Ovary (tissue), 10 donors: ENCODE measurements at places on chromosomes 2 and 18.
A peak's percentile ranks its signal among the peaks of the same experiment; 100 is the strongest.

- no peak for DNase-seq
Observed at GRCh38 chr2:236941551-236941950, 144.1 kb upstream of the COPS8 start.

- no peak for DNase-seq
Observed at GRCh38 chr2:219111375-219112061, 49.1 kb downstream of the NHEJ1 start.

DNA sequence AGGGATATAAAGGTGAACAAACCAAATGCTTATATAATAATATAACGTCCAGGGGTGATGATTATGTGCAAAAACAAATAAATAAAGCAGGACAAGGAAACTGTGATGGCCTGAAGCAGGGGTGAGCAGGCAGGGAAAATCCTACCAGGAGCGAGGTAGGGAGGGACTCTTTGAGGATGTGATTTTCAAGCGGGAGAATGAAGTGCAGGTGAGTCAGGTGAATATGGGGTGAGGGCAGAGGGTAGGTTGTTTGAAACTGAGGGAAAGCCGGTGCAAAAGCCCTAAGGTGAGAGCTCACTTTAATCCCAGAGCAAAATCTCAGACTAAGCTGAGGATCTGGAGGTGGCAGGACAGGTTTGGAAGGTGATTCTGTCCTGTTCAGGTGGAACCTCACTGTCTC is 40.7 kb downstream of the CYP26B1 start:
- no peak for DNase-seq

DNA sequence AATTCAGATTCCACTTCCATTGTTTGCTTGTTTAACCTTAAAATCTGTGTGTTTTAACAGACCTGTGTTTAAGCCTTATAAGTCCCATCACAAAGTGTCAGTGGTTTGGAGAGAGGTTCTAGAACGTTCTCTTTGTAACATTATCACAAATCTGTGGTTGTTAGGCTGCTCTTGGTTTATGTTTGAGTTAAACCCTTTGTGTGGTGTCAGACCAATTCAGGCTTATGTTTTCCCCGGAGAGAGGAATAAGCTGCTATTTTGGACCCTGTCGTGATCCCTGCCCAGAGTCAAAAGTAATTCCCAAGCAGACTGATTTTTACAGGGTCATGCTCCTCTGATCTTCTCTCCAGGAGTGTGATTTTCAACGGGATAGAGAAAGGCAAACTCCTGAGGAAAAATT is 43.8 kb upstream of the LTBP1 start:
- no peak for DNase-seq

DNA sequence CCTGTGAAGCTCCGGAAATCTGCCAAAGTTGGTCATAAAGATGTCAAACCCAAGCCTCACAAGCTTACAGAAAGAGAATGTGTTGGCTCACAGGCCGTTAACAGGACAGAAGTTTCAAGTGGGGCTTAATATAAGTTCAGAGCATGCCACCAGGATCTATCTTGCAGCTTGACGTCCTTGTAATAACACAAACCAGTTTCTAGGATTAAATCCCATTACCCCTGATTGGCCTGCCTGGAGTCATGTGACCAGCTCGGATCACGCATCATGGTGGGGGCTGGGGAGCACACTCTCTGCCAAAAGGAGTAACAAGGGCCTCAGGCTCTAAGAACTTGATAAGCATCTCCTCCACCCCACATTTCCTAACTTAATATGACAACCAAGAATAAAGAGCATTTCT is 38.9 kb upstream of the SCG2 start:
- DNase-seq: no peak

GRCh38 chr2:148253685-148254084 is 232.8 kb downstream of the MBD5 start:
- DNase-seq: no peak

DNA sequence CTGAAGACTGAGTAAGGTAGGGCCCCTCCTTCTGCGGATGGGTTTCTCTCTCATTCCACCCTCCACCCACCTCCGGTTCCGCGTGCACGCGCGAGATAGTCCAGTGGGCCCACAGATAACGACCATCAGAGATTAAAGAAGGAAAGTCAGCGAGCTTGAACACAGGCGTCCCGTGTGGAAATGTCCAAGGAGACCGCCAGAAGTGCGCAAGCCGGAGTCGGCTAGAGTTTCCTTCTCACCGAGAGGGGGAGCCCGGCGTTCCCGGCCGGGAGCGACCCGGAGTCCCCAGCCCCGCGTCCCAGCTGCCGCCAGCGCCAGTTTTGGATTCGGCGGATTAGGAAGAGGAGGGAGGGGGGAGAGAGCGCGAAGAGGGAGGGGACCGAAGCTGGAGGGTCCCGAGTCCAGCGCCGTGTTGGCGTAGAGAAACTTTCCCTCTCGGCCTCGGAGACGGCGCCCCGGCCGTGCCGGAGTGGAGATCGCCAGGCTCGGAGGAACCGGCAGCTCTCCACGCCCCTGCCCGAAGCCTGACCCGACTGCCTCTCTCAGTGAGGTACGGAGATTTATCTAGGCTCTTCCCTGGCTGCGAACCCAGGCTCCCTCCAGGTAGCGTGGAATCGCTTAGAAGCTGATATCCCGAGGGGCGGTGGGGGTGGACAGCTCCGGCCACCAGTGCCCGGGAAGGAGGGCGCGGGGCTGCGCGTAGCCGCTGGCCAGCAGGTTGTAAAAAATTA is at the start of gene GULP1:
GULP1 (plus strand) TSS at position 258 of the 731 bp plus-strand sequence. CDS start 185,829 bp downstream, outside the sequence.
- peak; percentile 87 for DNase-seq

DNA sequence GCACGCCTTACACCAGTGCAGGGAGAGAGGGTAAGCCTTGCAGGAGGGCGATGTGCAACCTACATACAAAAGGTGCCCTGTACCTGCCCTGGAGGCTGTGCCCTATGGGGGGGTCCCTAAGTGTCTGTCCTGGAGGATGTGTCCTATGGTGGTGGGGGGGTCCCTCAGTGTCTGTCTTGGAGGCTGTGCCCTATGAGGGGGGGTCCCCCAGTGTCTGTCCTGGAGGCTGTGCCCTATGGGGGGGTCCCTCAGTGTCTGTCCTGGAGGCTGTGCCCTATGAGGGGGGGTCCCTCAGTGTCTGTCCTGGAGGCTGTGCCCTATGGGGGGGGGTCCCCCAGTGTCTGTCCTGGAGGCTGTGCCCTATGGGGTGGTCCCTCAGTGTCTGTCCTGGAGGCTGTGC is 216.6 kb downstream of the HDAC4 start:
- DNase-seq: no peak

- DNase-seq: no peak
Observed at GRCh38 chr2:187477051-187477450, 29.0 kb upstream of the CALCRL start.

DNA sequence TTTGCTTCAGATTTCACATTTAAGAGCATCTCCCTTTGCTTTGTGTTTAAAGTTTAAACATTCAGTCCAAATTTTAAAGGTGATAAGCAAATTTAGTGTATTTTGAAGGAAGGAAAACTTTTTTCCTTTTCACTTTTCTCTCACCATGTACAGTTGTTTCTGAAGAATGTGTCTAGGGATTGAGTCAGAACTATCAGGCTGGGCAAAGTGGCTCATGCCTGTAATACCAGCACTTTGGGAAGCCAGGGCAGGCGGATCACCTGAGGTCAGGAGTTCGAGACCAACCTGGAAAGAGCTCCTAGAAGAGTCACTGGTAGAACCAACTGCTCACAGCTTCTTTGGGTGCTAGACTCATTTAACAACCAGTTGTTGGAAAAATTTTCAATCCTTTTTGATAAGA is 327.0 kb upstream of the THUMPD2 start:
- no peak for DNase-seq

DNA sequence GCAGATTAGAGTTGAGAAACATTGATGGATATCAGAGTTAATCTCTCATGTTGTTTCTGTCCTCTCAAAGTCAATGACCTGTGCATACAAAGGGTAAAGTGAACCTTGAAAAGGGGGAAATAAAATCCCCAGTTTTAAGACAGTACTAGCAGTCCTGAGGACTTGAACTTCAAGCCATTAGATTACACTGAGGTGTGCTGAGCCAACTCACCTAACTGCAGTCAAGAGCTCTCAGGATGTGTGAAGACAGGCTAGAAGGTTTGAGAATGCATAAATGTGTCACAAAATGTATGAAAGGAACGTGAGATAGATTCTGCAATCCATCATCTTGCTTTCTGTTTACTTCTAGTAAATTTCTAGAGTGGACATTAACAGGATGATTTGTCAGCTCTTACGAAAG is 35.5 kb downstream of the DOCK10 start:
- DNase-seq: no peak
